ENCODE measurements at places on chromosomes 2 and 18. TPM values are rescaled to one million over a fixed set of nuclear protein-coding genes. Genes with fewer than 3 reads are reported as not detected.
A peak's percentile ranks its signal among the peaks of the same experiment; 100 is the strongest.

DNA sequence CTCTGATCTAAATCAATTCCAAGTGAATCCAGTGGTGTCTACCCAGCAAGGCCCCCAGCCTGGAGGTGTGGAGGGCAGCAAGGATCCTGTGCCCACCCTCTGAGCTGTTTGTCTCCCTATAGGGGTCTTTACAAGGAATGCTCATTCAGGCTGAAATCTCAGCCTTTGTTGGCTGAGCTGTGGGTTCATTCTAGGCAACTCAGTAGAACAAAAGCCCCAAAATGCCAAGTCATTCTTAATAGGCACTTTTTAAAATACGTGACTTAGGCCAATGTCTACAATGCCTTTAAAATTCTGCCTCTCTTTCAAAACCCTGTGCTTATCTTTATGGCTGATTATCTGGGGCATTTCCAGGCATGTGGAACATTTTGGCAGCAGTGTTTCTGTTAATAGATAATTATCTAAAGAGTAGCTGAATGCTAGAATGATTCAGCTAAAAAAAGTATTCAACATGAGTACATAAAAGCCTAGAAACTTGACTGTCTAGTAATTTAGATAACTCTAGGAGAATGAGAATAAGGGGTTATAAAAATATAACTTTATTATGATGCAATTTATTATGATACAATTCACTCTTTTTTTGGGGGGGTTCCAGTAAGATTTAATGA is 7.4 kb downstream of the UGT1A6 start:
- DNase-seq, result peak; percentile 34

The DNAJC5G gene
- 2.7 TPM for total RNA-seq

DNA sequence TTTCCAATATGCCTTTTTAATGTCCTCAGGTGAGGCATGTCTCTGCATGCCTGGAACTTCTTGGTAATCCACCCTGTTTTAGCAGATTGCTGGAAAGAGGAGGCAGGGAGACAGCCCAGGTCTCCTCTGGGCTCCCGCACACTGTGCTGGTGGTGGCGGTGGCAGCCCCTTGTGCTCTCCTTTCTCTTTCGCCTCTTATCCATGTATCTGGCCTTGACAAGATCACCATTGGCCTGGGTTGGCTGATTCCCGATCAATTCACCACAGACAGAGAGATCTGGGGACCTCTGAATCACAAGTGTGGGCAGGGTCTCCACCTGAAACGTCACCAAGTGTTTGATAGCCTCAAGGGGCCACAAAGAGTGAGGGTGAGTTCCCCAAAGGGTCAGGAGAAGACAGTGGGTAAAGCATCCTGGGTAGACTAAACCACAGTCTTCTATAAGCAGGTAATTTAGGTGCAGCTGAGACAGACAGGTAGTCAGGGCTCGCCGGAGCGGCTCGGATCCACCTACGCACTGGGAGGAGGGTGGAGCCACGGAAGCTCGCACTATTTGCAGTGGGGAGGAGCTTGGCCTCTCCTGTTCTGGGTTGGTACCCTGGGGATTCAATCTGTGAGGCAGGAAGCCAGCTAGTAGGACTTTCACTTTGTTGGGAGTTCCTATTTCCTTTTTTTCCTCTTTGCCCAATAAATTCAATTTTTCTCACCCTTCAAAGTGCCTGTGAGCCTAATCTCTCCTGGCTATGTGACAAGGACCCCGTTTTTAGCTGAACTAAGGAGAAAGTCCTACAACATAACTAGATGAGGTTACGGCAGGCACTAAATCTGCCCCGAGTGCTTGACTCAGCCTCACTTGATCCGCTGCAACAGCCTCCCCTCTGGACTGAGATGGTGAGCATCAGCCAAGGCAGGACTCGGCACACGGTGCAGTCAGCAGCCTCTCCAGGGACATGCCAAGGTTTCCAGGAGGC is 57.6 kb downstream of the SLC4A3 start:
- DNase-seq, result peak; percentile 15

The CCDC178 gene
- total RNA-seq, result 2.2 TPM

- no peak for DNase-seq
Measured at GRCh38 chr2:69979902-69980807, 18.7 kb upstream of the ASPRV1 start.

The TTN gene
- 1.8 TPM for total RNA-seq

- no peak for DNase-seq
Measured at GRCh38 chr2:167637741-167638140, 609.7 kb downstream of the STK39 start.

DNA sequence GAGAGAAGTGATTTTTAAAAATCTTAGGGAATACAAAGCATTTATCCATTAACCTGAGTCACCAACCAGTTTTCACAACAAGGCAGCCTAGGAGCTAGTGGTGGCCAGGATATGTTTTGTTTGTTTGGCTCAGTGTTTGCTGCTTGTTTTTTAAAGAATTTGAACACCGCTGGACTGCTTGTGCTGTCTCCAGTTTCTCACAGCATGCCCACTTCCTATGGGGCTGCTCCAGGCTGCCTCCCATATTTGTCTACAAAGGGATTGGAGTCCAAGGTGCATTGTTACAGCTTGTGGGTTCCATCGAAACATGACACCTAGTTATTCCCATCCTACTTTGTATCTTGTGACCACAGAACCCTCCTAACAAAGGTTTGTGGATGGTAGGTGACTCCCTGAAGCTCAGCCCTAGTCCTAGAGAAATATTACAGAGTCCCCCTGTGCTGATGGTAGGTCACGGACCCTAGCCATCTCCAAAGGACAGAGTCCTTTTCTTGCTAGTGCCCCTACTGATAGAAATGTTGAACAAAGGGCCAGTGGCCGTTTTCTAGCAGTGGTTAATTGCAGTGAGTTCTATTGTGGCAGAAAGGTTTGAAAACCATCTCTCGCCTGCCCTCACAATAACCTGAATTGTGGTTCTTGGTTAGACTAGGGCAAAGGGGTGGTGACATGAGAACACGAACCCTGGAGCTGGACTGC is 23.2 kb downstream of the GPR39 start:
- no peak for DNase-seq

The TAF1B gene
- 20.6 TPM for total RNA-seq

DNA sequence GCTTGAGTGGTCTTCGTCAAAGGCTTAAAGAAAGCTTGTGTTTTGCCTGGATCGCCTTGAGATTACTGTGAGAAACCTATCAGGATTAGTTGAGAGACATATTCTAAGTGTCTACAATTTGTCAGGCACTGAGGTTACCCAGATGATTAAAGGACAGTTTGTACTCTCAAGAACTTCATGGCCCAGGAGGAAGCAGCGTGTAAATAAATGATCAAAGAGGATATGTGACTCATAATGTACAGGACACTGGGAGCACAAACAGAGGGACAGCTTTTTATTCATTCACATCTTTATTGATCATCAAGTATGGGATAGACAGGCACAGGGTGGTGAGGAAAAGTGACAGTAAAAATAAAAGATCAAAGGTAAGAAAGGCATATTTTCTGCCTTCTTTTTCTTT is 152.6 kb upstream of the FSHR start:
- DNase-seq, result peak; percentile 43

DNA sequence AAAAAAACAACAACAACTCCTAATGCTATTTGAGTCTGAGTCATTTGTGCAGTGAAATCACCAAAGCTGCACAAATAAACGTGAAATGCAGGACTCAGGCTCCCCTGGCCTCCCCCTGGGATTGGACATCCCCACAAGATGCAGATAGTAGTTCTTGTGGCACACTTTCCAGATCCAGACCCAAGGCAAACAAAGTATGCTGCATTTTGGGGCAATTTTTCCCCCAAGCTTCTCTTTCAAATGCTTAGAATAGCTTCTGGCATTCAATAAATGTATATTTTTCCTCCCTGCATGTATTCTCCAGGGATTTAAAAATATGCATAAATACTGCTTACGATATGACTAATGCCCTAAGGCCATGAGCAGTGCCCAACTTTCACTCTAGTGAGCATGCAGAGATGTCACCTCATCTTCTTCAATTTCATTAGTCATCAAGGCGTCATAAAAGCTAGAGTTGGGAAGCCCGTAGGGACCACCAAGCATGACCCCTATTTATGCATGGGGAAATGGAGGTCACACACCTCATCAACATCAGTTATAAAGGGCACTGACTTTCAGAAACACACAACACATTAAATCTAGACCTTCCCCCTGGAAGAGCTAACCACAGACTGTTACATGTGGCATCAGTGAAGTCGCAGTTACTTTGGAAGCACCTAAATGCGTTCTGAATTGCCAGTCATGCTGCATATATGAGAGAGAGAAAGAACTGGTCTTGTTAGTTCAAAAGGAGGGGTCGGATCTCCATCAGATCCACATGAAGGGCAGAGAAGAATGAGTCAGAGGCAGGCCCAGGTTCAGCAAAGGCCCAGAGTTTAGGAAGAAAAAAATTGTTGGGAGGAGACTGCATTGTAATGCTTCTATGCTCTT is 374.1 kb downstream of the LPIN1 start:
- DNase-seq, result no peak

DNA sequence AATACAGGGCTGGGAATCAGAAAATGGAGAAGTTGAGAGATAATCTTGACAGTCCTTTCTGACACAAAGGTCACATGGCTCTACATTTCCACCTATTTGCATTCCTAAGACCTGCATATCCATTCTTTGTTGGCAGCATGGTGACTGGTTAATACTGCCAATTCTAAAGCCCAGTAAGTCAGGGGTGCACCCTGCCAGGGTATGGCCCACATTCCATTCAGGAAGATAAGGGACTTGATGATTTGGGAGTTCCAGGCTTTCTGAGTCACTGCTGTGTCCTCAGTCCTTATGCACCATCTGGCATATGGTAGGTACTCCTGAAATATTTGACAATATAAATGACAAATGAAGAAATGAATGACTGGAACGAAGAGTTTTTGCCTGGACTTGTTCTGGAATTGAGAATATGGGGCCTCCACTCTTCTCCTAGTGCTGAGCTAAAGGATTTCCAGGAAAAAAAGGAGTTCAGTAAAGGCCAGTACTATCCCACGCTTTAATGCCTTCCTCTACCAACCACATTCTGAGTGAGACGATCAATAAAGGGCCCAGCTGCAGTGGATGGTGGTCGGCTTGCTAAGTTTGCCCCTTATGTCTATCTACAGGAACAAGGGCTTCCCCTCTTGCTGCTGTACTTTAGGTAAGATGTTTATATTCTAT is 31.7 kb upstream of the EIF2AK3 start:
- peak; percentile 20 for DNase-seq

DNA sequence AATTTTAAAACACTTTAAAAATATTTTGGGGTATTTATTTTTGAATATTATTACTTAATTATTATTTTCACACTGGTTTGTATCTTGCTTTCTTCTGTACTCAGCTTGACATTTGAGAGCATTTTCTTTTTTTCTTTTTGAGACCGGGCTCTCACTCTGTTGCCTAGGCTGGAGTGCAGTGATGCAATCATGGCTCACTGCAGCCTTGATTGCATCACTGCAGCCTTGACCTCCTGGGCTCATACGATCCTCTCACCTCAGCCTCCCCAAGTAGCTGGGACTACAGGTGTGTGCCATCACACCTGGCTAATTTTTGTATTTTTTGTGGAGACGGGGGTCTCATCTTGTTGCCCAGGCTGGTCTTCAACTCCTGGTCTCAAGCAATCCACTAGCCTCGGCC is 79.9 kb upstream of the DLX2 start:
- DNase-seq, result no peak

- no peak for DNase-seq
Measured at GRCh38 chr2:133941666-133942065, 312.2 kb upstream of the MGAT5 start.

The KCNG3 gene
- not detected for total RNA-seq

DNA sequence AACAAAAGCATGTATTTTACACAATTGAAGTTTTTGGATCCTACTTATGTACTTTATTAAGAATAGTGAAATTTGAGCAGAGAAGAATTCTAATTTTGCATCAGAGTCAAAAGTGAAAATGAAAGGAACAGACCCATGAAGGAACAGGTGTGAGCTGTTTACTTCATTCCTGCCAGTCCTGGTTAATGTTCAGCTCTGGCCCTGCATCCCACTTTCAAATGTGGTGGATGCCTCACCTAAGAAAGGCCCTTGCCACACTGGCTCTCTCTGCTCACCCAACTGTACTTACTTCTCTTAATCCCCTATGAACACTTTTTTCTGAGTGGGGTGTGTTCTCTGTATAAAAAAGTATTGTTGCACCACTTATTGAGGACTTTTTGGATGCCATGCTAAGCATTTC is 22.2 kb downstream of the FAM110C start:
- no peak for DNase-seq

The SF3B6 gene
- total RNA-seq, result 113 TPM

The SS18 gene
- total RNA-seq, result 97.9 TPM

DNA sequence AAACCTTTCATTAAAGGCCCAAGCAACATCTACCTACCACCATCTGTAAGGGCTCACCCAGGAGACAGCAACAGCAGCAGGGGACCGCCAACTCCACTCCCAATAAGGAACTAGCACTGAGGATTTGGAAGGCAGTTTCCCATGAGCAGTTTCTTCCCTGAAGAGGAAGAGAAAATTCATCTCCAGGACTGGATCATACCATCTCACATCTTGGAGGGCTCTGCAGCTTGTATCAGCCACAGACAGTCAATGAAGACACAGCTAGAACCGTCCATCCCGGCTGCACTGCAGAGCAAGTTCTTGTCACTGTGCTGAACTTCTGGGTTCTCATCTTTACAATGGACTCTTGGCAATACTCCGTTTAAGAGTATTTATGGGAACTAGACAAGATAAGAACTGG is 2.8 kb upstream of the GYPC start:
- DNase-seq, result no peak

- no peak for DNase-seq
Measured at GRCh38 chr2:199692489-199692888, 158.5 kb downstream of the FTCDNL1 start.

DNA sequence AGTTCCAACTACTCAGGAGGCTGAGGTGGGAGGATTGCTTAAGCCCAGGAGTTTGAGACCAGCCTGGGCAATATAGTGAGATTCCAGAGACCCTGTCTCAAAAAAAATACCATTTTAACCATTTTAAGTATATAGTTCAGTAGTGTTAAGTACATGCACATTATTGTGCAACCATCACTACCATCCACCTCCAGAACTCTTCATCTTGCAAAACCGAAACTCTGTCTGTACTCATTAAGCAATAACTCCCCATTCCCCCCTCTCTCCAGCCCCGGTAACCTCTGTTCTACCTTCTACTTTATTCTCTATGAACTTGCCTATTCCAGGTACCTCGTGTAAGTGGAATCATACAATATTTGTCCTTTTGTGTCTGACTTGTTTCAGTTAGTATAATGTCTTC is 86.4 kb downstream of the GFPT1 start:
- DNase-seq, result no peak

- DNase-seq, result no peak
Measured at GRCh38 chr2:181252262-181253148, 204.7 kb upstream of the ITGA4 start.

DNA sequence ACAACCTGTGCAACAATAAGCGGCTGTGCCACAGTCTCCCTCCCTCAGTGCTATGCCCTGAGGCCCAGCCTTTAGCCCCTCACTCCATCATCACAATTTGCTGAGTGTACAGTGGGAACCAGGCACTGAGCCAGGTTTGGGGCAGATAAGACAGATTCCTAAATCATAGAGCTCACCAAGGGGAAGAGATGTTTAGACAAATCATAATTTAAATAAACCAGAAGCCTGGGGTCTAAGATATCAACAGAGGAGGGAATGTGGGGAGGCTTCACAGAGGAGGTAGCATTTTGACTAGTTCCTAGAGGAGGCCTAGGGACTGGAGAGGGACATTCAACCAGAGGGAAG is 139.3 kb upstream of the EPAS1 start:
- DNase-seq, result no peak

The RALB gene
- 235 TPM for total RNA-seq
